Glomerular endothelial cell (primary cell): ENCODE measurements at places on chromosomes 16 and 17. TPM values are rescaled to one million over a fixed set of nuclear protein-coding genes. Genes with fewer than 3 reads are reported as not detected.

- DNase-seq = no peak
Observed at GRCh38 chr16:85735225-85735635, 15.7 kb downstream of the C16orf74 start.

GRCh38 chr17:40366076-40366860 lies 1.7 kb upstream of the GJD3 start:
- no peak for DNase-seq

Gene RHOT2
- 48.3 and 78.9 TPM in 2 replicates for total RNA-seq

DNA sequence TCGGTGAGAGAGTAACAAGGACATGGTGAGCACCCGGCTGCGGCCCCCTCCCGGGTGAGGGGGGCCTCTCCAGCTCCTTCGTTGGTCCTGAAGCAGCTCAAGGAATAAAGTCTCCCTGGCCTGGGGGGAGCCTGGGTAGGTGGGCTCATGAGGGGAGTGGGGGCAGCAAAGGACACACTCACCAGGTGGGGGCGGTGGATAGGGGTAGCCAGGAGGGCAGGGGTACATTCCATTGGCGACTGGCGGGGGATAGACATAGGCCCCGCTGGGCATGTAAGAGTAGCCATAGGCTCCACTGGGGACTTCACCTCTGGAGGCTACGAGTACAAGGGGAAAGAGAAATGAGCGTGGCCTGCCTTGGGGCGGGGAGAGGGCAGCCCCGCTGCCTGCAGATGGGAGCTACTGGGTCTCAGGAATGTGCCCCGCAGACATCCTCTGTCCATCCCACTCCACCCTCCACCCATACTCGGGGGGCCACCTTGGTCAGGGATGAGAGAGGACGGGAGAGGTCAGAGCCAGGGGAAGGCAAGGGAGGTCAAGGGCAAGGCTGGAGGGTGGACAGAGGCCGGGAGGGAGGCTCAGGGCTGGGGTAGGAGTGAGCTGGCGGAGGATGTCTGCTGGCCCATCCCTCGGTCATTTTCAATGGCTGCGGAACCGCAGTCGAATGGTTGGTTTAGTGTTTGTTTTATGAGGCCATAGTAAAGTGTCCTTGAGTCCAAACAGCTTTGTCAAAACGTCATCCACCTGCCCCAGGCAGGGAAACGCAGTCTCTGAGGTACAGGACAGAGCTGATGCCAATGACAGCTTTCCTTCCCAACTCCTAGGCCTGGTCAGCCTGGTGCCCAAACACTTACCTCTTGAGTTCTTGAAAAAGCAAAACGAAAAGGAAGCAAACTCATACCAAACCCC lies 3.7 kb upstream of the UNC13D start:
- no peak for DNase-seq

Gene BIRC5
- 13.9 and 16.1 TPM in 2 replicates for total RNA-seq

Gene SLC9A5
- 0.82 and 2.3 TPM in 2 replicates for total RNA-seq

- DNase-seq = no peak
Observed at GRCh38 chr17:897970-898619, 81.5 kb downstream of the NXN start.

- no peak for DNase-seq
Observed at GRCh38 chr17:32689348-32689747, 187.6 kb downstream of the MYO1D start.

- no peak for DNase-seq
Observed at GRCh38 chr16:15856901-15857698, at the start of gene MYH11. Gene MYH11, minus strand, starts transcription at chr16:15857028. Its CDS starts 18,776 bp downstream, at chr16:15838252.

Gene OTOP3
- total RNA-seq = not detected in 2 replicates

GRCh38 chr17:20967776-20968175 lies 75.0 kb downstream of the USP22 start:
- no peak for DNase-seq

DNA sequence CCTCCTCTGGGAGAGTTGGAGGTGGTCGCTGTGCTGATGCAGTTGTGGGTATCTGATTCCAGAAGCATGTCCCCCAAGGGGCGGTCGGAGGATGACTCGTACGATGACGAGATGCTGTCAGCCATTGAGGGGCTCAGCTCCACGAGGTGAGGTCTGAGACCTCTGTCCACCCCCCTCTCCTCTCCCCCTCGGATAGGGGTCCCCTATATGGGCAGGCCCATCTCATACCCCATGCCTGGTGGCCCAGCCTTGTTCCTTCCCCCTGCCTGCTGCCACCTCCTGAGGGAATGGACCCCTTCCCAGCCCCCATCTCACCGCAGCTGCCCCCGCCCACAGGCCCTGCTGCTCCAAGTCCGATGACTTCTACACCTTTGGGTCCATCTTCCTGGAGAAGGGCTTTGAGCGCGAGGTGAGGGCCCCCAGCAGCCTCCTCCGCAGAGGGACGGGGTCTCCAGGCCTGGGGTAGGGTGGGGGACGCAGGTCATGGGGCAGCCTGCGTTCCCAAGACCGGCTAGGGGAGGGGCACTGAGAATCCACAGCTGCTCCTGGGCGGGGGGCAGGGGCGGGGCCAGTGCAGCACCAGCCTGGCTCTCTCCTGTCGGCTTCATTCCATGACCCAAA lies 39.2 kb downstream of the ADCY7 start:
- DNase-seq = no peak

Gene GDPD1
- 3.0 and 6.3 TPM in 2 replicates for total RNA-seq

Gene SULT1A2
- total RNA-seq = not detected in 2 replicates

Gene ESRP2
- 0.29 and 2.9 TPM in 2 replicates for total RNA-seq

DNA sequence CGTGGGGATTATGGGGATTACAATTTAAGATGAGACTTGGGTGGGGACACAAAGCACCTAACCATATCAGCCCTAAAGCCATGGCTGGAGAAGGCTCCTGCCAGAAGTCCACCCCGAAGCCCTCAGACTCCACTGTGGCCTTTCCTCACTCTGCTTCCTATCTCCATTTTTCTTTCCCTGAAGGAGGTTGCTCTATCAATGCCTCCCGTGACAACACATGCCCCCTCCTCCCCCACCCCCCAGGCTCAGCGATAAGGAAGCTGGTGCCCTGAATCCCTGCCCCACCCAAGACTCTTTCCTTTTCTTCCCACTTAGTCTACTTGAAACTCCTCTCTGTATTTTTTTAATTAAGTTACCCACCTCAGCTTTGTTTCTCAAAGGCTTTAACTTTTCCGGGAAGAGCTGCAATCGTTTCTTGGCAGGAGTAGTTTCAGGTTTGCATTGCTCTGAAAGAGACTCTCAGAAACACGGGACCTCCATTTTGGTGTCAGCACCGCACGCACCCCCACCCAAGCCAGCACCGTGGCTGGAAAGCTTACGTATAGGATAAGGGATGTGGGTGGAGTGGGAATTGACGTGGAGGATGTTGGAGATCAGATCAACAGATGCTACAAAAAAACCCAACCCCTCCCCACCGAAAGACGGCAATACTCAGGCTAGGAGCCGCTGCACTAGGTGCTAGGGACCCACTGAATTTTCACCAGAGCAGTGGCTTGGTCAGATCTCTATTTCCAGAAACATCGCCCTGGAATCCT lies 15.2 kb upstream of the CA4 start:
- DNase-seq = no peak

- DNase-seq = no peak
Observed at GRCh38 chr16:50781518-50781917, 39.6 kb downstream of the CYLD start.

GRCh38 chr16:22052980-22053379 lies 39.4 kb upstream of the VWA3A start:
- no peak for DNase-seq

DNA sequence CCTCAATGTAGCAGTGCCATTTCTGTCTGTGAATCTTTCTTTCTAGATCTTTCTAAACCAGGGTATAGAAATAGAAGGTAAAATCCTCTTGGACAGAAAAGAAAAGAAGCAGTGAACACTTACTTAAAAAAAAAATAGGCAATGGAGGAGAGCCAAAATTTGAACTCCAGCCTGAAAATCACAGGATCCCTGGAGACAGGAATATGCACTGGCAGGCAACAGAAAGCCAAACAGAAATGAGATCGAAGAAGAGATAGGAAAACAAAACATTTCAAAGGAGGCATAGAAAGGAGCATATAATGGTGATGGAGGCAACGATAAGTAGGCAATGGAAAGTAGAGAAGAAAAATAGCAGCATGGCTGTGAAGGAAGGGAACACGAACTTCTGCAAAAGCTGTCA lies 253.7 kb upstream of the HSBP1 start:
- DNase-seq = no peak

Gene APPBP2
- total RNA-seq = 25.4 and 27.8 TPM in 2 replicates
